ENCODE measurements at places on chromosomes 3 and 15.

DNA sequence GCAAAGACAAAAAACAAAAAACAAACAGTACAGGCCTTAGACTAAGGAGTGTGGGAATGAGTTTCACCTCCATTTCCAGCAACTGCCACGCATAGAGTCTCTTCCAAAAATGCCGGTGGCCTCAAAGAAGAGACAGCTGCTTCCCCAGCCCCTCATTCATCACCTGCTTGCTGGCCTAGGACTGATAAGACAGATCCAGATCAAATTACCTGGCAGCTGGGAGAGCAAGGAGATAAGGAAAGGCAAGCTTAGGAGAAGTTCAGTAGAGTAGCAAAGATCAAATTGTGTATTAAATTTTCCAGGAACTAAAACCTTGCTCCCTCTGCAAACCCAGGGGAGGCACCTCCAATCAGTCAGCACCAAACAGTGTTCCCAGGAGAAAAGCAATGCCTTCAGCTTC is 325.8 kb upstream of the CTNNB1 start:
- DNase-seq, result peak; percentile 86

DNA sequence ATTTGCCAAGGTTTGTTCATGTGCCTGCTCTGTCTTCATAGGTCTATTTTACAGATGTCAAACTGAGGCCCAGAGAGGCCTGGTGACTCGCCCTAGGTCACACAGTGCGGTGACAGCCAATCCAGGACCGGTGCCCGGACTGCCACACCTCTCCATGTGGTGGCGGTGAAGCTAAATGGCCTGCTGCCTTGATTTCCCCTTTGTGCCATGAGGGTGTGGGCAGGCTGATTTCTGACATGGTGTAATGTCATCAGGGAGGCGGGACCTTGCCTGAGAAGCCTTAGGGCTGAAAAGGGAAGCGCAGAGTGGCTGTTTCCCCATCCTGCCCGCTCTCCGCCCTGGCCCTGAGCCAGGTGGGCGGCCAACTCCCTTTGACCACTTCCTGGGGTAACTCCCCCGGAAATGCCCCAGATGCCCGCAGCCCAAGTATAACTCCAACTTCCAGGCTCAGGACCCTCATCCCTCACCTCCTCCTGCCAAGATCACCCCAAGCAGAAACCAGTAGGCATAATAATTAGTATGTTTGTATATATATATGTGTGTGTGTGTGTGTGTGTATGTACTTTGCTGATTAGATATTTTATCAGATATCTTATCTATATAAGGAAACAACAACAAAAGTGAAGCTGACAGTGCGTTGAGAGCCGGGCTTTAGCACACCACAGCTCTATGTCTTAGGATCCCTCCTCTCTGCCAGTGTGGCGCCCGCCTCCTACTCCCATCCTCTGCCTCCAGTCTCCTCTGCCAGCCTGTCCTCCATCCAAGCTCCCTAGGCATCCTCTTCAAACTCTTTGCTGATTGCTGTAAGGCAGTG is 63.9 kb downstream of the IQSEC1 start:
- no peak for DNase-seq

DNA sequence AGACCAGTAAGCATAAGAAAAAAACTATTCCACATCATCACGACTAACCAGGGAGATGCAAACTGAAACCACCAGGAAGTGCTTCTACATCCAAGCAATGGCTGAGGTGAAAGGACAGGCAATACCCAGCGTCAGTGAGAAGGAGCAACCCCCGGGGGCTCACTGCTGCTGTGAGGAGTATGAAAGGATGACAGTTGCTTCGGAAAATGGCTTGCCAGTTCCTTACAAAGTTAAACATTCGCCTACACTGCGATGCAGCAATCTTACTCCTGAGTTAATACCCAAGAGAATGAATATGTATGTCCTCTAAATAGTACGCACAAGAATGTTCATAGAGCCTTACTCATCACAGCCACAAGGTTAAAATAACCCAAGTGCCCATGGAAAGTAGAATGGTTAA is 13.3 kb upstream of the PLXNA1 start:
- no peak for DNase-seq

DNA sequence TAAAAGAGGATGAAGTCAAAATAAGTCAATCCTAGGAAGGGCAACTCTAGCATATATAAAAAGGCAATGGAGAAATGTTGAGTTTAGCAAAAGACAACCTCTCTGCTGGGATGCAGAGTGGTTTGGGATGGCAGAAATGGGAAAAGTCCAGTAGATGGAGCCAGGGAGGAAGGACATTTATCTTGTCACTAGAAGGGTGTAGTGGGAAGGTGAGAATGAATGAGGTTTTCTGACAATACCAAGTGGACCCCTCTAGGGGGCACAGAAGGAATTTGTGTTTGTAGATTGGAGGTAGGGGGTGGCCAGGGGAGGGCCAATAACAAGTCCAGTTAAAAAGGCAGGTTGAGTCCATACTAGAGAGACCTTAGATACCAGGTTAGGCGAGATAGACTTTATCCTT is 80.0 kb downstream of the THSD4 start:
- no peak for DNase-seq

GRCh38 chr3:14133188-14133800 is 8.4 kb downstream of the TMEM43 start:
- no peak for DNase-seq

DNA sequence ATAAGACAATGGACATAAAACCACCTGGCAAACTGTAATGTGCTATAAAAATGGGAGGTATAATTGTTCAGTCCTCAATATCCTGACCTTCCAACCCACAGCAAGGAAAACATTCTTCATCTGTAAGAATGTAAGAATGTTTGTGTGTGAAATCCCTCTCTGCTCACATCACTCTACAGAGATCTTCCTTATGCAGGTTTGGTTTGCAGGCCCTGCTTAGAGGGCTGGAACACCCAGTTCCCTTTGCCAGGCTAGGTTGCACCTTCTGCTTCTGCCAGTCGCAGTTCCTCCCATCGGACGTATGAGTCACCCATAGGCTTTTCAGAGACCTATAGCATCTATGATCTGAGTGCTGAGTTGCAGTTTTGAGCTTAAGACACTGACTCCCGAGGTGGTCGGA is 24.1 kb upstream of the MINAR1 start:
- DNase-seq, result no peak
